ENCODE measurements at places on chromosomes 2 and 18. TPM values are rescaled to one million over a fixed set of nuclear protein-coding genes. Genes with fewer than 3 reads are reported as not detected.
A peak's percentile ranks its signal among the peaks of the same experiment; 100 is the strongest.

- no peaks in the 10 kb centered on the region for H3K27me3 ChIP-seq
- H3K4me3 ChIP-seq, result no peak overlapping the region
- DNase-seq, result peak; percentile 62
Measured at GRCh38 chr2:199329466-199329865, 128.3 kb downstream of the SATB2 start.

- peaks cover 6% of the 10 kb centered on the region for H3K27me3 ChIP-seq
- no peaks in the 10 kb centered on the region for H3K36me3 ChIP-seq
- no peak overlapping the region for H3K4me3 ChIP-seq
Measured at GRCh38 chr2:121128741-121129659, 156.0 kb downstream of the TFCP2L1 start.

- H3K27me3 ChIP-seq, result no peaks in the 10 kb centered on the region
- peaks cover 6% of the 10 kb centered on the region for H3K4me1 ChIP-seq
- no peak for DNase-seq
- no peak overlapping the region for H3K4me3 ChIP-seq
- no peak overlapping the region for H3K27ac ChIP-seq
Measured at GRCh38 chr2:144370937-144371584, 148.9 kb downstream of the ZEB2 start.

GRCh38 chr2:131016826-131017741 is 76.2 kb downstream of the FAM168B start:
- H3K4me1 ChIP-seq, result peaks cover 19% of the 10 kb centered on the region
- H3K27me3 ChIP-seq, result no peaks in the 10 kb centered on the region
- H3K36me3 ChIP-seq, result no peaks in the 10 kb centered on the region
- peak overlapping the region; percentile 1 for H3K4me3 ChIP-seq
- H3K27ac ChIP-seq, result peak overlapping the region; percentile 75

DNA sequence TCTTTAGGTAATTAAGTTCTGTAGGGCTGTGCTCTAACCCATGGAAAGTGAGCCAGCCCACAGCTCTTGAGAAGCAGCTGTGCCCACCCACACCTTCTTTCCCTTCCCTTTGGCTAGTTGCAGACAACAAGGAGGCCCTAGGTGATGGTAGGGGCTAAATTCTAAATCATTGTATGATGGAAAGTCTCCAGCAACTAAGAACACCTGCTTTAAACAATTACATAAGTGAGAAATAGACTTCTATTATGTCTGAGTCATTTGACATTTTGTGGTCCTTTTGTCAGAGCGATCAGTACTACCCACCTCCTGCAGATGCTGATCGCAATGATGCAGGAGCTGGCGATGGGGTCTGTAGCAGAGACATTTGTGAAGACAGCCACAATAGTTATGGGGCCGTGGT is 79.6 kb downstream of the TEX51 start:
- H3K36me3 ChIP-seq, result no peaks in the 10 kb centered on the region
- no peak overlapping the region for H3K27ac ChIP-seq
- H3K27me3 ChIP-seq, result peaks cover 14% of the 10 kb centered on the region
- H3K4me3 ChIP-seq, result no peak overlapping the region
- peak; percentile 77 for DNase-seq

The ACTG2 gene
- 0.72 TPM for total RNA-seq

- no peaks in the 10 kb centered on the region for H3K27me3 ChIP-seq
- no peak overlapping the region for H3K27ac ChIP-seq
- no peak overlapping the region for H3K4me3 ChIP-seq
Measured at GRCh38 chr2:156765043-156765442, 328.9 kb downstream of the GPD2 start.

The SERPINB8 gene
- 30.4 TPM for total RNA-seq

The RAD51AP2 gene
- total RNA-seq, result not detected

The HOXD3 gene
- 2.1 TPM for total RNA-seq

DNA sequence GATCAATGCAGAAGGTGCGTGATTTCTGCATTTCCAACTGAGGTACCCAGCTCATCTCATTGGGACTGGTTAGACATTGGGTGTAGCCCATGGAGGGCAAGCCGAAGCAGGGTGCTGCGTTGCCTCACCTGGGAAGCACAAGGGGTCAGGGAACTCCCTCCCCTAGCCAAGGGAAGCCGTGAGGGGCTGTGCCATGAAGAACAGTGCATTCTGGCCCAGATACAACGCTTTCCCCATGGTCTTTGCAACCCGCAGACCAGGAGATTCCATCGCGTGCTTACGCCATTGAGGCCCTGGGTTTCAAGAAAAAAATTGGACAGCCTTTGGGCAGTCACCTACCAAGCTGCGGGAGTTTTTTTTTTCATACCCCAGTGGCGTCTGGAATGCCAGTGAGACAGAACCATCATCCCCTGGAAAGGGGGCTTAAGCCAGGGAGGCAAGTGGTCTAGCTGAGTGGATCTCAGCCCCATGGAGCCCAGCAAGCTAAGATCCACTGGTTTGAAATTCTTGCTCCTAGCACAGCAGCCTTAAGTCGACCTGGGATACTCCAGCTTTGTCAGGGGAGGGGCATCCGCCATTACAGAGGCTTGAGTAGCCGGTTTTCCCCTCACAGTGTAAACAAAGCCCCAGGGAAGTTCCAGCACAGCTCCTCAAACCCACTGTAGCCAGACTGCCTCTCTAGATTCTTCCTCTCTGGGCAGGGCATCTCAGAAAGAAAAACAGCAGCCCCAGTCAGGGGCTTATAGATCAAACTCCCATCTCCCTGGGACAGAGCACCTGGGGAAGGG is 21.7 kb downstream of the TFPI start:
- H3K4me1 ChIP-seq, result peaks cover 11% of the 10 kb centered on the region
- H3K27ac ChIP-seq, result no peak overlapping the region
- no peaks in the 10 kb centered on the region for H3K27me3 ChIP-seq

DNA sequence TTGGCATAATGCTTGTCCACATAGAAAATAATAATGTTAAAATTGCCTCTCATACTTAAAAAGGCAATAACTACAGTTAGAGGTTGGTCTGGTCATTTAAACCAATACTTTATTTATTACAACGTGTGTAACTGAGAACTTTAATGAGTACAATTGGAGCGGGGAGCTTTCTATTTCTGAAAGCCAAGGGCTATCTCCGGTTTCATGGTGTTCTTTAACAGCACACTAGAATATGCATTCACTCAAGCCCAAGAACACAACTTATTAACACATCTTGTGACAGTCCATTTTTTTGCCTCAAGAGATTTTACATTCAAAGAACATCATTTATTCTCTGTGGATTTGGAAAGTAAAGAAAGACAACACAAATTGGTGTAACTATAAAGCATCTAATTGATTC is 131.8 kb downstream of the KCNH7 start:
- no peak overlapping the region for H3K4me3 ChIP-seq
- no peak overlapping the region for H3K27ac ChIP-seq
- no peak for DNase-seq
- H3K4me1 ChIP-seq, result no peaks in the 10 kb centered on the region
- H3K36me3 ChIP-seq, result no peaks in the 10 kb centered on the region

The ASB1 gene
- 27.9 TPM for total RNA-seq

DNA sequence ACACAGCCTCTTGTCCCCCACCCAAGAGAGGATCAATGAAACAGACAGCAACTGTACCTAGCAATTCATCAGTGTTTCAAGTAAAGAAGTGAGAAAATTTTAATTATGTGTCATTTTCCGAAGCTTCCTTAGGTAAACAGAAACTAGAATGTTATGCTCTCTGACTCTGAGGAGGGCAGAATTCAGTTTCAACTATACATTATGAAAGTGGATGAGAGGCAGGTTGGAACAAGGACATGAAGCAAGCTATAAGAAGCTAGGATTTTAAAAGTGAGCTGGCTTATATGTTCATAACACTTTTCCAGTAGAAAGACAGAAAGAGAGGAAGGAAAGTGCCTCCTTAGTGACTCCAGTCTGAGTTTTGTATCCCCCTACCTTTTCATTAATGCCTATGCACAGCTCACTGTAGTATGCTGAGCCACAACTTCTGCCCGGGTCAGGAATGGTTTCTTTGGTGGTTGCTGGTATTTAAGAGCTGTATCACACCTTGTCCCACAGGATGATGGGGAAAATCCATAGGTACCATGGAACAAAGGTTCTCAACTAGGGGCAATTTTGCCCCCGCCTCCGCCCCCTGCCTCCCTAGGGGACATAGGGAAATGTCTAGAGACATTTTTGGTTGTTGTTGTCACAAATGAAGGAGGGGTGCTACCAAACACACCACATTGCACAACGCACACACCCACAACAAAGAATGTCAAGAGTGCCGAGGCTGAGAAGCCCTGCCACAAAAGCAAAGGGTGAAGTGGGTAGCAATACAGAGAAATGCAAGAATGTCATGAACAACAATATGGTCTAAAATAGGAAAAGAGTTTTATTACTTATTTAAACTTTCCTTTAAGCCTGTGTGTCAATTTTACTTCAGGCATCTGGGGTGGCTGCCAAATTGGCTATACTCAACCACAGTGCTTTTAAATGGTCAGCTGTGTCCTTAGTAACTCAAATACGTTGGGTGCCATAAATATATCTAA is 161.0 kb upstream of the ZFP36L2 start:
- H3K27ac ChIP-seq, result no peak overlapping the region
- H3K27me3 ChIP-seq, result no peaks in the 10 kb centered on the region
- peak; percentile 47 for DNase-seq
- H3K4me3 ChIP-seq, result no peak overlapping the region
- H3K36me3 ChIP-seq, result no peaks in the 10 kb centered on the region

GRCh38 chr2:71938659-71939587 is 208.7 kb downstream of the CYP26B1 start:
- no peak overlapping the region for H3K4me3 ChIP-seq
- H3K4me1 ChIP-seq, result peaks cover 38% of the 10 kb centered on the region
- H3K27ac ChIP-seq, result no peak overlapping the region
- no peaks in the 10 kb centered on the region for H3K36me3 ChIP-seq
- DNase-seq, result no peak

GRCh38 chr18:42707080-42707479 is 408.4 kb downstream of the RIT2 start:
- no peaks in the 10 kb centered on the region for H3K4me1 ChIP-seq
- H3K27ac ChIP-seq, result no peak overlapping the region
- DNase-seq, result no peak
- no peaks in the 10 kb centered on the region for H3K36me3 ChIP-seq
- H3K4me3 ChIP-seq, result no peak overlapping the region

The CBLN2 gene
- total RNA-seq, result not detected

DNA sequence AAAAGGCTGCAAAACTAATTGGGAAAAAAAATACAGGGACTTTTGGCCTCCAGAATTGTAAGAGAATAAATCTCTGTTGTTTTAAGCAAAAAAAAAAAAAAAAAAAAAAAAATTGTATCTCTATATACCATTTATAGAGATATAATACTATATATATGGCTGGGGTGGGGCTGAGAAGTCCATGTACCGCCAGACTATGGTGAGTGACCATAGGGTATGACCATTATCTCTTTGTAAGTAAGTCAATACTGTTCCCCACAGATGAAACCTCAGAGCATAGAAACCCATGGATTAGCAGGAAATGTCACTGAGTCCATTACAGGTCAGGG is 117.1 kb upstream of the MCFD2 start:
- peak overlapping the region; percentile 100 for H3K27ac ChIP-seq
- DNase-seq, result peak; percentile 70
- peaks cover 77% of the 10 kb centered on the region for H3K36me3 ChIP-seq
- H3K27me3 ChIP-seq, result no peaks in the 10 kb centered on the region
- no peak overlapping the region for H3K4me3 ChIP-seq

The REG3A gene
- not detected for total RNA-seq

GRCh38 chr2:172283476-172283875 is 143.9 kb upstream of the ITGA6 start:
- H3K27ac ChIP-seq, result peak overlapping the region; percentile 96
- DNase-seq, result peak; percentile 54
- no peaks in the 10 kb centered on the region for H3K27me3 ChIP-seq
- no peak overlapping the region for H3K4me3 ChIP-seq

The KCNF1 gene
- not detected for total RNA-seq

The RBM44 gene
- total RNA-seq, result 0.72 TPM

The ATP8B1 gene
- total RNA-seq, result 46.7 TPM

The TPO gene
- total RNA-seq, result not detected

- no peak overlapping the region for H3K27ac ChIP-seq
- H3K36me3 ChIP-seq, result no peaks in the 10 kb centered on the region
- H3K27me3 ChIP-seq, result no peaks in the 10 kb centered on the region
- no peaks in the 10 kb centered on the region for H3K4me1 ChIP-seq
Measured at GRCh38 chr2:142991295-142991694, 113.8 kb downstream of the KYNU start.
